Neural crest cell (in vitro differentiated cells): ENCODE measurements at places on chromosomes 12 and 14.

DNA sequence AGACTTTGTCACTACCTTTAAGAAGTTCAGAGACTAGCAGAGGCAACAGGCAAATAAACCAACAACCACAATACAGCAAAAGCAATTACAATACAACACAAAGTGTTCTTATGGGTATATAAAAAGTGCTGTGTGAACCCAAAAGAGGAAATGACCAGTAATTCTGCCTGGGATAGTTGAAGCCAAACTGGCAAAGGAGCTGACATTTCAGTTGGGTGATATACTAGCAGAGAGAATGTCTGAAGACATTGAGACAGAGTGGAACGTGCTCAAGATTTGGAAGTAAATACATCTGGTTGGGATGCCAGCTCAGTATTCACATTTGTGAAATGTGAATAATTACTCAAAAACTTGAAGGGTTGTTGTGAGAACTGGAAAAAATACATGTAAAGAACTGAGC, 80.6 kb upstream of the GTF2A1 start:
- no peak for DNase-seq

DNA sequence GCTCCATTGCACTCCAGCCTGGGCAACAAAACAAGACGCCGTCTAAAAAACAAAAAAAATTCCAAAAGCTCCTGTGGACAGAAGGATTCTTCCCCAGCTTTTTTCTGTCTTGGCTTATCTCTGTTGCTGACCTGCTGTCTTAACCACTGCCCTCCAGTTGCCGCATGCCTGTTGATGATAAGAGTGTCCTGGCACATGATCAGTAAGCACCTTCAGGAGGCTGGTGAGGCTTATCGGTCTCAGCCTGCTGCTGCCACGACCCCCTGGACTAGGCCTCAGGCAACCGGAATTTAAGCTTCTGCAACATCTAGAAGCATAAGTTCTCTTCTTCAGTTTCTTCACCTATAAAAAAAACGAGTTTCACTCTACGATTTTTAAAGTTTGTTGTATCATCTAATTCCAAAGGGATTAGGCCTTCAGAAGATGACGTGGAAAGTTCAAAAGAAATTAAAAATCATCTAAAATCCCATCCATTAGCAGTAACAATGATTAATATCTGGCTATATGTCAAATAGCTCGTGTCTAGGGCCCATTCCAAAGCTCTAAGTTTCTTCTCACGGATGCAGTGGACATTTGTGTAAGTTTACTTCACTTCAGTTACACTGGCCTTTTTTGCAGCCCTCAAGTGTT, 46.4 kb downstream of the RESF1 start:
- no peak for DNase-seq

- DNase-seq, result no peak
Measured at GRCh38 chr12:132057691-132058090, 86.4 kb downstream of the DDX51 start.

GRCh38 chr12:117377758-117378157, 16.3 kb upstream of the NOS1 start:
- DNase-seq, result no peak

- DNase-seq, result no peak
Measured at GRCh38 chr12:61991661-61992060, 268.5 kb upstream of the USP15 start.

DNA sequence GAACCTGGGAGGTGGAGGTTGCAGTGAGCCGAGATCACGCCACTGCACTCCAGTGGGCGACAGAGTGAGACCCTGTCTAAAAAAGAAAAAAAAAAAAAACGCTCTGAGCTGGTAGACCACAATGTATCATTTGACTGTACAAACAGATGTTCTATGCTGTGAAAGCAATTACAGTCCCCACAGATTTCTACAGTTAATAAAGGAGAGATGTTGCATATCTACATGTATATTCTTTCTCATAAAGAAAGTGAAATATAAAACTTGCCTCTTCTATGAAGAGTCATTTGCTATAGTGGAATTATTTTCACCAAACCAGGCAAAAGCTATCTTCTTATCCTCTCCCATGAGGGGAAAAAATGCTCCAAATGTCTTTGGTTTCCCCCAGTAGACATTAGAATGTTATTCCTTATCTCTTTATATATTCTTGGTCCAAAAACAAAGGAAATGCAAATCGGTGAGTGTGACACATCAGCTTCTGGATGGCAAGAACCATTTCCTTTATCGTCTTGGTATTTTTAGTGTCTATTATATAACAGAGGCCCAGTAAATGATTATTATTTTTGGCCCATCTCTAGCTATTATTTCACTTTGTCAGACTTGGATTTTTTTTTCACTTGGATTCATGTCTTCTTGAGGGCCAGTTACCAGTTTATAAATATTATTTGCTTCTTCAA, 230.4 kb downstream of the SSPN start:
- DNase-seq, result no peak

DNA sequence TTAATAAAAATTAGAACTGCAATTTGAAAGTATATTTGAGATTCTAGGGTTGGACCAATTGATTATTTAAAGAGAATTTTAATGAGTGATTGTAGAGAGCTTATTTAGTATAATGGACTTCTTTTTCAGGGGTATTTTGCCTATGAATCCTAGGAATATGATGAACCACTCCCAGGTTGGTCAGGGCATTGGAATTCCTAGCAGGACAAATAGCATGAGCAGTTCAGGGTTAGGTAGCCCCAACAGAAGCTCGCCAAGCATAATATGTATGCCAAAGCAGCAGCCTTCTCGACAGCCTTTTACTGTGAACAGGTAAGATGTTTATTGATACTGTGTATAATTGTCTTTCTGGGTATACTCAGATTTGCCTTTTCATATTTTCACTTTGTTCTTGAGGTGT, 35.9 kb upstream of the KCNMB4 start:
- DNase-seq, result no peak

- no peak for DNase-seq
Measured at GRCh38 chr12:69555461-69555860, 29.8 kb upstream of the CCT2 start.
